ENCODE measurements at places on chromosomes 5 and 9. TPM values are rescaled to one million over a fixed set of nuclear protein-coding genes. Genes with fewer than 3 reads are reported as not detected.

SLC45A2 gene
- 0.20 TPM for total RNA-seq

KLF4 gene
- 36.0 TPM for total RNA-seq

SPACA9 gene
- total RNA-seq, result 2.3 TPM

CWC27 gene
- 12.9 TPM for total RNA-seq

FOXE1 gene
- total RNA-seq, result not detected

SPATA31D4 gene
- total RNA-seq, result not detected

APBA1 gene
- total RNA-seq, result 3.1 TPM

ORM2 gene
- total RNA-seq, result not detected

STOML2 gene
- 210 TPM for total RNA-seq

PCDHB6 gene
- total RNA-seq, result under 0.01 TPM

HSD17B3 gene
- not detected for total RNA-seq

CCDC152 gene
- total RNA-seq, result 3.3 TPM

PCDHGB4 gene
- total RNA-seq, result 5.9 TPM

EIF4EBP3 gene
- 2.6 TPM for total RNA-seq

PTGS1 gene
- total RNA-seq, result 83.0 TPM

PCDHB11 gene
- 0.37 TPM for total RNA-seq

CNTNAP3 gene
- total RNA-seq, result not detected

GFRA3 gene
- not detected for total RNA-seq

CDX1 gene
- total RNA-seq, result not detected

PAPPA gene
- total RNA-seq, result 26.8 TPM

ARL10 gene
- total RNA-seq, result 7.7 TPM

SLC36A2 gene
- total RNA-seq, result not detected

DOCK2 gene
- total RNA-seq, result 1.2 TPM

GRXCR2 gene
- not detected for total RNA-seq

GNA14 gene
- 0.73 TPM for total RNA-seq

IGFBPL1 gene
- not detected for total RNA-seq

ANKRD55 gene
- total RNA-seq, result not detected

FAM53C gene
- 33.2 TPM for total RNA-seq

SCGB3A1 gene
- not detected for total RNA-seq

KCTD16 gene
- total RNA-seq, result under 0.01 TPM

RHOBTB3 gene
- 71.9 TPM for total RNA-seq

TNFSF15 gene
- 0.20 TPM for total RNA-seq

C9orf50 gene
- total RNA-seq, result not detected

C5orf58 gene
- total RNA-seq, result not detected

FOXD4L4 gene
- total RNA-seq, result not detected

LCN9 gene
- total RNA-seq, result not detected

IL3 gene
- not detected for total RNA-seq

FRRS1L gene
- total RNA-seq, result not detected

SLC6A18 gene
- total RNA-seq, result not detected

SOHLH1 gene
- not detected for total RNA-seq

NPM1 gene
- total RNA-seq, result 1,314 TPM

HMHB1 gene
- not detected for total RNA-seq

TAF11L11 gene
- total RNA-seq, result not detected

NUTM2F gene
- total RNA-seq, result not detected

VDAC1 gene
- total RNA-seq, result 397 TPM

PTPRD gene
- 18.4 TPM for total RNA-seq

ARPC5L gene
- 12.9 TPM for total RNA-seq

TAF9 gene
- 90.7 TPM for total RNA-seq

CPLANE1 gene
- total RNA-seq, result 30.5 TPM

SOX30 gene
- not detected for total RNA-seq

PRLR gene
- total RNA-seq, result 0.20 TPM

SYNPO gene
- total RNA-seq, result 1.5 TPM

NCS1 gene
- 33.1 TPM for total RNA-seq

ACOT12 gene
- total RNA-seq, result not detected

C5orf52 gene
- total RNA-seq, result not detected

SIT1 gene
- not detected for total RNA-seq
